GM13976 (cell line): ENCODE measurements at places on chromosomes 7 and 10.

- no peak for DNase-seq
Observed at GRCh38 chr10:121771966-121772365, 155.9 kb downstream of the ATE1 start.

DNA sequence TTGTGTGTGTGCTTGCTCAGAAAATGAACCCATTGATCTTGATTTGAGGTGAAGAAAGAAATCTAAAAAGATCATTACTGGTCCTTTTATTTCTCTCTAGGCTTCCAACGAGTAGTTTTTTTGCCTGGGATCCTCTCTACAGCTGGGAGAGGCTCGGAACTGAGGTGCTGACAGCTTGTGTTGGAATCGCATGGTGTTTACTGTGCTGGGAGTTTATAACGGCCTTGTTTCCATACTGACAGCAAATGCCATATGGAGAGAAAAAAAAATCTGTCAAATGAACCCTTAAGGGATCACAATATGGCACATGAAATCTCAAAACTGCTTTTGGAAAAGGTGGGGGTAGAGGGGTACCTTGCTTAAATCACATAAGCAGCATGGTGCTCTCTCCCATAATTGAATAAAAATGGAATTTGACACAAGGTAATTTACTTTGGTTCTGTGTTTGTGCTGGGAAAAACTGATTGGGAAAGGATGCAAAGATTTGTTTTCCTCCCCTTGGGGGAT lies 165.0 kb downstream of the RGS10 start:
- no peak for DNase-seq

DNA sequence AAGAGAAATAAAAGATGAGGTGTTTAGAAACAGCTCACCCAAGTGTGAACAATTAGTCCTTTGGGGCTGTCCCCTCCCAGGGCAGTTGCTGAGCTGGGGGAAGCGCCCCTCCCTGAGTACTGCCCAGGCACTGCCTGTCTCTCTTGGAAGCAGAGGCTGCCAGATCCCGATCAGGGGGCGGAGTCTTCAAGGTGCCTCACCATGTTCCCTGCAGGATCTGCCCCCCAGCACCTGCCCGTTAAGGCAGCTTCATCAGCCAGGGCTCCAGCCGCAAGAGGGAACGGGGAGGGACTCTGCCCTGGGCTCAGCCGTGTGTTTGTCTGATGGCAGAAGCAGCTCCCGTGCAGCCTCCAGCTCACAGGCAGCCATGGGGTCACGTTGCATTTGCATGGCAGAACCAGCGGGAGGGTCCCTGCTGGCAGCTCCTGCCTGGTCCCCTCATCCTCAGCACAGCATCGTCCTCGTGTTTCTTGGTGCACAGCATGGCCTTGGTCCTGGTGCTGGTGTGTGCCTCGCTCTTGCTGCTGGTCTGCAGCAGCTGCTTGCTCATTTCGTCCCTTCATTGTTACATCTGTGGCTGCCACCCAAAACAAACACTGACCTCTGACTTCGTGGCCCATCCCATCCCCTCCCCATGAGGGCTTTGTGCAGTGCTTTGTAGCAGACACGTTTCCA lies 10.7 kb upstream of the DPYSL4 start:
- DNase-seq, result no peak

- no peak for DNase-seq
Observed at GRCh38 chr10:110486680-110487410, 10.9 kb upstream of the DUSP5 start.

GRCh38 chr7:133853706-133854276 lies 273.3 kb upstream of the LRGUK start:
- peak; percentile 21 for DNase-seq

DNA sequence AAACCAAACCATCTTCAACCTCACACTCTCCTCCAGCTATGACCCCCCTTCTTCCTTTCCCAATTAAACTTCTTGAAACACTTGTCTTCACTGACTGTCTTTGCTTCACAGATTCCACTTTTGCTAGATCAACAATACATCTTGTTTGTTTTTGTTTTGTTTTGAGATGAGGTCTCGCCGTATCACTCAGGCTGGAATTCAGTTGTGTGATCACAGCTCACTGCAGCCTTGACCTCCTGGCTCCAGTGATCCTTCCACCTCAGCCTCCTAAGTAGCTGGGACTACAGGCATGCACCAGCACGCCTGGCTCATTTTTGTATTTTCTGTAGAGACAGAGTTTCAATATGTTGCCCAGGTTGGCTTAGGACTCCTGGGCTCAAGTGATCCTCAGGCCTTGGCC lies 59.7 kb downstream of the HIP1 start:
- DNase-seq, result no peak
